ENCODE measurements at places on chromosomes 3 and 15.

GRCh38 chr3:72227486-72228070, 442.6 kb upstream of the PROK2 start:
- no peak for DNase-seq

DNA sequence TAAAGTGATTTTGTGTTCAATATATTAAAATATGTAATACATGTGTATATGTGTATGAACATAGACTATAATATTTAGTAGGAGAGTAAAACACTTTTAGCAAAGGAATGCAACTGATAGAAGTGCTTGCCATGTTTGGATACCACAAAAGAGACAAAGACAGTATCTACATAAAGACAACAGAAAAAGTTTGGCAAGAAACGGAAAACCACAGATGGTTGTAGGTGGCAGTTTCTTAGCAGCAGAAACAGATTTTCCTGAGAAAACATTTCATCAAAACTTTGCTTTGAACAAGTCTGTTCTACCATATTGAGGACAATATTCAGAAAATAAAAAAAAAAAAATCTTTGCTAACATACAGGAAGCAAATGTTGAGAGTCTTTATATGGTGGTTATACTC, 1560.4 kb upstream of the GBE1 start:
- DNase-seq = no peak

GRCh38 chr3:185507883-185508282, 9.0 kb upstream of the TMEM41A start:
- DNase-seq = no peak

DNA sequence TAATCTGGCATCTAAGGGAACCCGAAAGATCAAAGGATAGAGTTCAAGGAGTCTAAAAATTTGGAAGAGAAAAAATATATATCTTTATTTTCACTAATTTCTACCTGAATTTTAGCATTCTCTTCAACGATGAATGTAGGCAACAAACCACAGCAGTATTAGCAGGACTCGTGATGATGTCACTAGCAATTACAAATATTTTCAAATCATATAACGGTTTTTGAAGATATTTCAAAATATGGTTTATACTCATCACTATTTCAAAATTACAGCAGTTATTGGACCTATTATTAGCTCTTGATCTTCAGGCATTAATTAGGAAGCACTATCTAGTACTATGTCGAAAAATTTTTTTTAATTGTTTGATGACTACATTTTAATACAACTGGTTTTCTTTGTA, 27.0 kb upstream of the ANKDD1A start:
- no peak for DNase-seq

- no peak for DNase-seq
Observed at GRCh38 chr3:85554153-85554552, 595.4 kb downstream of the CADM2 start.
